Esophagus squamous epithelium (tissue), 5 donors: ENCODE measurements at places on chromosomes 6 and 20. TPM values are rescaled to one million over a fixed set of nuclear protein-coding genes. Genes with fewer than 3 reads are reported as not detected.

- no peaks in the 10 kb centered on the region for H3K27me3 ChIP-seq
- H3K4me3 ChIP-seq, result no peak overlapping the region
- no peak for DNase-seq
- peaks cover 28% of the 10 kb centered on the region for H3K4me1 ChIP-seq
These were observed 4.5 kb upstream of the AP5S1 start for GRCh38 chr20:3815703-3816315.

NRSN1 gene
- not detected for total RNA-seq

DNA sequence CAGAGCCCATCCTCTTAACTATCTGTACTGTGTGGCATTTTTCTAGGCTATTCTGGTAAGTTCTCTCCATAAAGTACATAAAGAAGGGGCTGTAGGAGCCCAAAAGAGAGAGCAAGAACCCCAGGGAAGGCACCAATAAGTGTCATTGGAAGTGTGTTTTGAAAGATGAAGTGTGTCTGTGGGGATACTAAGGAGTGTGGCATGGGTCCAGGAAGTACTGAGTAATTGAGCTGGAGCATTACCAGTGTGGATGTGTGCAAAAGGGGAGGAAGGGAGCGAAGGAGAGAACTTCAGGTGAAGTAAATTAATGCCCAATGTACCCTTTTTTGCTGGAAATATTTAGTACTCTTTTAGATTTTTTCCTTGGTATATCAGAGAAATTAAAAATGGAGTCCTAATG lies 63.9 kb downstream of the KCNS1 start:
- no peaks in the 10 kb centered on the region for H3K27me3 ChIP-seq
- no peak overlapping the region for H3K27ac ChIP-seq
- no peak for DNase-seq
- no peaks in the 10 kb centered on the region for H3K36me3 ChIP-seq
- no peak overlapping the region for H3K4me3 ChIP-seq

RBPJL gene
- not detected for total RNA-seq

DNA sequence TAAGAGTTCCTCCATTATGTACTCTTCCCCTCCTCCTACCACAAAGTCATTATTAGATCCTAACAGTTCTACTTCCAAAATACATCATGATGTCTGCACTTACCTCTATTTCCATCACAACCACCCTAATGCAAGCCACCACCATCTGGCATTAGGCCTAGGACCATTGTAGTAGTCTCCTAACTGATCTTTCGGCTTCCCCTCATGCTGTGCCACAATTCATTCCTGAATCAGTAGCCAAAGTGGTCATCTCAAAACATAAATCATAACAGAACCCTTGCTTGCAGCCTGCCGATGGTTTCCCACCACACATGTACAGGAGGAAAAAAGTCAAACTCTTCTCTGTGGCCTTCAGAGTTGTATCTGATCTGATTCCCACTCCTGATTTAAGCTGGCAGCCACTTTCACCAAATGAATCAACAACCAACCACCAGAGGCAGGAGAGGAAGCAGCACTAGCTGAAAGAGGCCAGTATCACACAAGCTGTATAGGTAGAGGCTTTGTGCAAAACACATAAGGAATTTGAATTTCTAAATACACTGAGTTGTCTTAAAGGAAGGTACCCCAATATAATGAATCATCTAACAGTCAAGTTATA lies 26.1 kb downstream of the FAM184A start:
- H3K36me3 ChIP-seq, result no peaks in the 10 kb centered on the region
- no peaks in the 10 kb centered on the region for H3K4me1 ChIP-seq
- H3K27me3 ChIP-seq, result no peaks in the 10 kb centered on the region
- no peak overlapping the region for H3K4me3 ChIP-seq
- no peak overlapping the region for H3K27ac ChIP-seq
- DNase-seq, result no peak

MAN1A1 gene
- 35.8 TPM for total RNA-seq

DNA sequence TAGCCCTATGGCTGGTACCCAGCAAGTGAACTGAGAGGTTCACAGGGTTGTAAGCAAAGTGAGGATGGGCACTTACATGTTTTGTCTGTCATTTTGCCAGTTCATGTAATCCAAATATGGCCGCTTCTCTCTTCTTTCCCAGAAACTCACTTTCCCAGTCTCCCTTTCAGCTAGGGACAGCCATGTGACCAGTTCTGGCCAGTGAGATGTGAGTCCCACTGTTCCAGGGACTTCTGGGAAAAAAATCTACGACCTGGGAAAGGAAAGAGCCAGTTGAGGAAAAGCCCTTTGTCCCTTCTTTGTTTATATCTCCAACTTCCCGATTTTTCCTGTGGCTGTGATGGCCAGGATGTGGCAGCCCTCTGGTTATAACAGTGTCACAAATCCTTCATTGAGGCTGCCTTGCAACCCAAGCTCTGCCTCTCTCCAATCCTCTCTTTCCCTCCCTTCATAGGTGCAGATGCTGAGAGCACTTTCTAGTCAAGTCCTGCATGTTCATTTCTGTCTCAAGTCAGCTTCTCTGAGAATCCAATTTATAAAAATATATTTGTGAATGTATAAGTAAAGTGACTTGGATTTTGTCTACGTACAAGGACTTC lies 148.6 kb upstream of the ZFP64 start:
- H3K27me3 ChIP-seq, result no peaks in the 10 kb centered on the region
- H3K27ac ChIP-seq, result no peak overlapping the region
- no peaks in the 10 kb centered on the region for H3K36me3 ChIP-seq
- no peak overlapping the region for H3K4me3 ChIP-seq

PTPRT gene
- total RNA-seq, result not detected

DNA sequence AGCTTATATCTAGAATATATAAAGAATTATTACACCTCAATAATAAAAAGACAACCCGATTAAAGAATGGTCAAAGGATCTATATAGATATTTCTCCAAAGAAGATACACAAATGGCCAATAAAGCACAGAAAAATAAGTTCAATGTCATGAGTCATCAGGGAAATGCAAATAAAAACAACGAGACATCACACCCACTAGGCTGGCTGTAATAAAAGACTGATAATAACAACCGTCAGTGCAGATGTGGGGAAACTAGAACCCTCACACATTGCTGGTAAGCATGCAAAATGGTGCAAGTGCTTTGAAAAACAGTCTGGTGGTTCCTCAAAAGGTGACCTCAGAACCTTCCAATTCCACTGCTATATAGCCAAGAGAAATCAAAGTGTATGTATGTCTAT lies 33.0 kb downstream of the TBX18 start:
- no peak overlapping the region for H3K27ac ChIP-seq
- H3K4me3 ChIP-seq, result no peak overlapping the region
- H3K36me3 ChIP-seq, result no peaks in the 10 kb centered on the region
- no peaks in the 10 kb centered on the region for H3K27me3 ChIP-seq
- H3K4me1 ChIP-seq, result no peaks in the 10 kb centered on the region

FAM83D gene
- 67.8 TPM for total RNA-seq

GRCh38 chr6:142374965-142375733 lies 73.3 kb downstream of the ADGRG6 start:
- peak overlapping the region; percentile 13 for H3K27ac ChIP-seq
- H3K4me3 ChIP-seq, result no peak overlapping the region
- no peaks in the 10 kb centered on the region for H3K36me3 ChIP-seq
- no peaks in the 10 kb centered on the region for H3K27me3 ChIP-seq
- no peak for DNase-seq

PRRT1 gene
- 0.57 TPM for total RNA-seq

NOX3 gene
- total RNA-seq, result not detected

DNA sequence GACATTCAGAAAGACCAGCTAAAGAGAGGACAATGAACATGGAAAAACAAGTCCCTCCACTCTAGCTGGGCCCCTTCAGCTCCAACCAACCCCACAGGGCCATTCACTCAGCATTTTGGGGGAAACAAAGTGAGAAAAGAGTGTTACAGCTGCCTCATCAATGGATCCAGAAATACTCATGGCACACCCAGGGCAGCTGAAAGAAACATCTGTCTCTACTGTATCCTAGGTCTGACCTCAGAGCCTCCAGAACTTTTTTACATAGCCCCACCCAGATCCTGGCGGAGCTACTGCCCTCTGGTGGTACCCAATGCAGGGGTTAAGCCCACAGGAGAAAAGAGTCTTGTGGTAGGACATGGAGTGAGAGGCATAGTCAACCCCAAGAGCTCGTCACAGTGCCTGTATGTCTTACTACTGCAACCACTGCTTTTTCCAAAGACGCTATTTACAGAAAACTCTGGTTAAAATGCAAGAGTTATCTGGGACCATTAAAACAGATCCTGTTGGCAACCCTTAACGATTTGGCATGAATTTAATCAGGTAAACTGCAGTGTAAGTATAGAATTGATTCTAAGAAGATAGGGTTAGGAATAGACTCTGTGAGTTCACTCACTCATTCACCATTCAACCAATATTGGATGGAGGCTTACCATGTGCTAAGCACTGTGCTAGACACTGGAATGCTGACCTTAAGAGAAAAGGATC lies 37.4 kb upstream of the FAM83C start:
- no peaks in the 10 kb centered on the region for H3K36me3 ChIP-seq
- DNase-seq, result no peak
- H3K4me1 ChIP-seq, result no peaks in the 10 kb centered on the region
- no peak overlapping the region for H3K27ac ChIP-seq
- H3K27me3 ChIP-seq, result no peaks in the 10 kb centered on the region
- H3K4me3 ChIP-seq, result no peak overlapping the region

DNA sequence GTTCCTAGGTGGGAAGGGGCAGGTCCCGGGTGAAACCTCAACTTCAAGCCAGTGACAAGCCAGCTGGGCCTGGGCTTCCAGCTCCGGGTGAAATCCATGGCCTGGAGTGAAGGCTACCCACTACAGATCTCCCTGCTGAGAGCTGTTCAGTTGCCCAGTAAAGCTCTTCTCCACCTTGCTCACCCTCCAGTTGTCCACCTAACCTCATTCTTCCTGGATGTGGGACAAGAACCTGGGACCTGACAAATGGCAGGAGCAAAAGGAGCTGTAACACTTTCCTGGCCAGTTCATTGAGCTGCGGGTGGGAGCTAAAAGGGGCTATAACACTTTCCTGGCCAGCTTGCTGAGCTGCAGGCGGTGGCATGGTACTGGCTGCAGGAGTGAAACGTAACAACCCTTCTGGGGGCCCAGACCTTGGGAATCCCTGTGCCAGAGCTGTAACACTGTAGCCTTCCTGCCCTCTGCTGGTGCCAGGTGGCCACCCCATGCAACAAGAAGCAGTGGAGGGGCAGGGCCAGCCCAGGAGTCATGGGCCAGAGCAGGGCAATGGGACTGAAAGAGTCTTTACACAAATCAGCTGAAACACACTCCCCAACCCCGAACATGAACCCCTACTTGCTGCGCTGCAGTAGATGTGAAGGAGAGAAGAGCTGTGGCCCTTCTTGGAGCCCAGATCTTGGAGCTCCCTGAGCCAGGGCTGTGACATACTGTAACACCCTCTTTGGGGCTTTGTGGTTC lies 3.6 kb upstream of the HINT3 start:
- no peak overlapping the region for H3K4me3 ChIP-seq
- DNase-seq, result no peak
- peaks cover 8% of the 10 kb centered on the region for H3K4me1 ChIP-seq

CST2 gene
- not detected for total RNA-seq

DNA sequence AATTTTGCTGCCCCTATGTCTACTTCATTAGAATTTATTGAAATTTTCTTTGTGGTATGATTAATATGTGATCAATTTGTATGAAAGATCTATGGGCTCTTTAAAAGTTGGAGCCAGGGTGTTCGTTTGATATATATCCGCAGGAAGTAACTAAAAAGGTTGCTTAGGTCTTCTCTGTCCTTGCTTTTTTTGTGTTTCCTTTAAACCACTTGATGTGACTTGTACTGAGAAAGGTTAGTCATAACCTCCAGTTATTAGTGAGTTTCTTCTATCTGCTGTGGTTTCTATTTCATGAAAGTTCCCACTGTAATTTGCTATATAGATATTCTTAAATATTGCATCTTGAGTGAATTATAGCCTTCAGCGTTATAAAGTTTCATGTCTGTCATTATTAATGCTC lies 585.3 kb upstream of the ARID1B start:
- H3K27ac ChIP-seq, result no peak overlapping the region
- H3K36me3 ChIP-seq, result no peaks in the 10 kb centered on the region
- DNase-seq, result no peak
- no peaks in the 10 kb centered on the region for H3K4me1 ChIP-seq
- H3K27me3 ChIP-seq, result no peaks in the 10 kb centered on the region

- no peak for DNase-seq
- no peaks in the 10 kb centered on the region for H3K27me3 ChIP-seq
- H3K4me1 ChIP-seq, result peaks cover 10% of the 10 kb centered on the region
- H3K36me3 ChIP-seq, result no peaks in the 10 kb centered on the region
- no peak overlapping the region for H3K4me3 ChIP-seq
- no peak overlapping the region for H3K27ac ChIP-seq
These were observed 17.2 kb downstream of the TAB2 start for GRCh38 chr6:149334682-149335160.

DNA sequence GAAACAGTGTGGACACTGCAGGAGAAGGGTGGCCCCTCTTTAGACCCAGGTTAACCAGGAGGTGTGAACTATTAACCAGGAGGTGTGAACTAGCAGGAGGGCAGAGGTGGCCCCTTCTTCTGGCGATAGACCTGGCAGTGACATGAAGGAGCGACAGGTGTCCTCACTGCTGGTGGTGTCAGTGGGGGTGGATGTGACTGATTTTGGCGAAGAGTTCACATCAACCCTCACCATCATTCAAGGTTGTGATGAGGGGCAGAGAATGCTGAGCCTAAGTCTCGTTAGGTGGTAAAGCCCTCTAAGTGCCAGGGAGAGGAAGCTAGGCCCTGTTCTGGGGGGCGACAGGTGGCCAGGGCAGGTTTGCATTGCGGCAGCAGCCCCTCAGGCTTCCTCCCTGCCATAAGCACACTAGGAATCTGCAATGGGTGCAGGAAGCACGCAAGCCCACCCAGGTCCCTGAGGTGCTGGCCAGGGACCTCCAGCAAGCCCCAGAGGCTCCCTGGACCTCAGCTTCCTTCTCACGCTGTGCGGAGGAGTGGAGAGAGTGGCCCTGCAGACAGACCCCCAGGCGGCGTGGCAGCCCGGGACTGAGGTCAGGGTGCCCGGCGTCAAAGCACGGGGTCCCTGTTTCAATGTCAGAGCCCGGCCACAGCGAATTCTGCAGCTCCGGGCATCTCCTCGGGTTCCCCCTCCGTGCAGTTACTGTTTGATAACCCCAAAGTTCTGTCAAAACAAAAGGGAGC lies 13.7 kb downstream of the NPEPL1 start:
- DNase-seq, result no peak
- no peak overlapping the region for H3K4me3 ChIP-seq
- H3K4me1 ChIP-seq, result no peaks in the 10 kb centered on the region
- no peaks in the 10 kb centered on the region for H3K27me3 ChIP-seq
